ENCODE measurements at places on chromosomes 6 and 20.
A peak's percentile ranks its signal among the peaks of the same experiment; 100 is the strongest.

DNA sequence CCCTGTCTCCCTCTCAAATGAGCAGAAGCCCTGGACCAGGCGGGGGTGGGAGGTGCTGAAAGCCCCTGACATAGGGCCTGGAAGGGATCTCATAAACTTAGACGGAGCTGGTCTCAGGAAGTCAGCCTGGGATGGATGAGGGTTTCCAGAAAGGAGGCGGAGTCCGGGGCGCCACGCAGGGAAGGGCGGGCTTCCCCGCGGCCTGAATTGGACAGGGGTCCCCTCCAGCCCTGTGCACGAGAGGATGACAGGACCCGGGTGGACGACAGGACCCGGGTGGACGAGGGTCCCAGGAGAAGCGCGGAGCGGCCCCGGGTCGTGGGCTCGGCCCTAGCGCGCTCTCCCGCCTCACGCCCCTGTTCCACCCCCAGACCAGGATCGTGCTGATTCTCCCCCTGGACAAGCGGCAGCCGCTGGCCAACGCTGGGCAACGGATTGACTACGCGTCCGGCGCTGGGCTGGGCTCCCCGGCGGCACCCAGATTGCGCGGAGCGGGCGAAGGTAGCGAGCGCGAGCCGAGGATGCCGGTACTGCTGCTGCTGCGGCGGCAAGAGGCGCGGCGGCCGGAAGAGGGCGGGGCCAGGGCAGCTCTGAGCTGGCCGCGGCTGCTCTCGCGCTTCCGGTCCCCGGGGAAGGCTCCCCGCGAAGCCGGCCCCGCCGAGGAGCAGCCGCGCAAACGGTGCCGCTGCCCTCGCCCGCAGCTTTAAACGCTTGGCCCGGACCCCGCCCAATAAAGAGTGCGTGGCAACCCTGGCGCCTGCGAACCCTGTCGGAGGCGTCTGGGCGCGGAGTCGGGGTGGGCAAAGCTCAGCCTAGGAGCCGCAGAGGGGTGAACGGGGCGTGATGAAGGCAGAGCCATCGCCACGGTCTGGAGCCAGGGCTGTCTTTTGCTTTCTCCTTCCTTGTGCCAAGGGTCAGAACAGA is 1.3 kb downstream of the C20orf144 start:
- DNase-seq: peak; percentile 82

DNA sequence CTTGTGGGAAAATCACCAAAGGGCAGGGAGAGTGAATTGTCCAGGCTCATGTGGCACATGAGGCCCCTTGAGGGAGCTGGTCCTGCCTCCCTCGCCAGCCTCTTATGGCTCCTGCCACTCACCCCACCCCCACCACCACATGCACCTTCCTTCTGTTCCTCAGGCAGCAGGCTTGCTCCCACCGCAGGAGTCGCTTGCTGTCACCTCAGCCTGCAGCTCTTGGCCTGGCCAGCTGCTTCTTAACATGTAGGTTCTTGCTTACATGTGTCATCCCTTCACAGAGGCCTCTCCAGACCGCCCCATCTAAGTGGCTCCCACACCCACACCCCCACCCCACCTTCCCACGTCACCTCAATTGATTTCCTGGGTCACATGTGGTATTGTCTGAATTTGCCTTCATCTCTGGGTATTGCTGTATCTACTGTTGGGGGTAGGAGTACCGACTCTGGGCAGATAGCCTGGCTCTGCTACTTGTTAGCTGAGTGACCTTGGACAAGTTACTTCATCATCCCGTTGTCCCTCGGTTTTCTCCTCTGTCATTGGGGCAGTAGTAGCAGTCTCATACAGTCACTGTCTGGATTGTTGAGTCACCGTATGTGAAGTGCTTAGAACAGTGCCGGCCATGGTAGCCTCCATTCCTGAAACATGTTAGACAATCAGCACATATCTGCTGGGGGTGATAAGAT is 41.7 kb downstream of the SLC9A8 start:
- DNase-seq: no peak

DNA sequence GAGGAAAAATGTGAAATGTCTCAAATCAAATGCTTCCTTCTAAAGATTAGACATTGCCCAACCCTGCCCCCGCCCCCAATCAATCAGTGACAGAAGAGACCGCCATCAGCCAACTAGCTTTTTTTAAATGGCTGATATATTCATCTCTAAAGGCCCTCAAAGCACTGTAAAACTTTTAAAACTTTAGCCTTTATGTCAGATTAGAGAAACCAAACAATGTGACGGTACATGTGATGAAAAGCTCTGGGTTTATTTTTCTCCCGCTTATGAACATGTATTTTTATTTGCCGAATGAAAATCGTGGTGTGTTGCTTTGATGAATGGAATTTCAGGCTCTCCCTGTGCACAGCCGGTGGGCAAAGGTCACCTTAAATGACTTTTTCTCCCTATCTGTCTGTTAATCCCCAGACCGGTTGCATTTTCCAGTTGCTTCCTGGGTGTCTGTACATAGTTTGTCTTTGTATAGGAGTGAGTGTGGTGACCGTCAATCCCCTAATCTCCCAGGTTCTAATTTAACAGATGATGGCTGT is 38.5 kb downstream of the TBC1D7 start:
- DNase-seq: no peak

DNA sequence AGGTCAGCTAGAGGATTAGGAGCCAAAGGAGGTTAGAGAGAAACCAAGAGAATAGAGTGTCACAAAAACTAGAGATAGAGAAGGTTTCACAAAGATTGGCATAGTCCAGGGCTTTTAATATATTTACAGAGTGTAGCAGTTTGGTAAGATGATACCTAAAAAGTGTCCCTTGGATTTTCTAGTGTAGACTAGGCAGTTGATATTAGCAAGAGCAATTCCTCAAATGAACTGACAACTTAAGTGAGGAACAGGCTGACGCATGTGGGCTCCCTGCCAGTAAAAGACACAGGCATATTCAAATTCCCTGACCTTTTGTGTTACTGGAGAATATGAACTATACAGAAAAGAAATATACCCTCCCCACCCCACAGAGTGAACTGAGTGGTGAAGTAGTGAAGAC is 40.1 kb downstream of the VTA1 start:
- peak; percentile 68 for DNase-seq

DNA sequence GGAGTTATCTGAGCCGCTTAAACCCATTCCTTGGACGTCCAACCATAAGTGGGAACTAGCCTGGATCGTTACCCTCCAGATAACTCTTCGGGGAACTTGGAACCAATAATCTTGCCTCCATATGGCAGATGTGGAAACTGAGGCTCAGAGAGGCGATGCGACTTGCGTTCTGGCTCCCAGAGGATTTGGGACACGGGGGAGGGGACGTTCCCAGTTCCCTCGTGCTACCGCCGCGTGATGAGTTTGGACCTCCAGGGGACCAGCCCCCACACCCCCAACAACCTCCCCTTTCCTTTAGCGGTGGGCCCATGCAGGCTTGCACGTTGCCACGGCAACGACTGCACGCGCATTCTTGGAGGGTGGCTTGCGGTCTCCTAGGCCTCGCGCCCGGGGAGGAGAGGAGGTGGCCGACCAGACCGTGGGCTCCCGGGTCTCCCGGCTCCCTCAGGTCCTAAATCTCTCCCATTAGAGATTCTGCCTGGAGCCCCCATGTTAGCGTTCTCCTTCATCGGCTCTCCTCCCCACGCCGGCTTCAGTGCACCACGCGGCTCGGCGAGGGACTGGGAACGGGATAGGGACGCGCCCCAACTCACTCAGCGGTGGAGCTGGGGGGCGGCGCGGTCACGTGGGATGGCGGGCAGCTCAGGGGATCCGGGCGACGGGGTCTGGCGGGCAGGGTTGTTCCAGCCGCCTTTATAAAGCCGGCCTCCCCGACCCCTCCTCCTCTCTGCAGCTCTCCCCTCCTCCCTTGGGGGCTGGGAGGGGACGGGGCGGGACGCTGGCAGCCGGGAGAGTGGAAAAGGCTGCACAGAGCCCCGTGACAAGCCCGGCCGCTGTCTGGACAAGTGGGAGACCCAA is at the start of gene PLTP:
Gene PLTP, minus strand, starts transcription at position 670 of the 858 bp plus-strand sequence. CDS start 703 bp downstream, outside the sequence.
- peak; percentile 23 for DNase-seq

- peak; percentile 58 for DNase-seq
Measured at GRCh38 chr6:125310994-125311649, 9.4 kb upstream of the HDDC2 start.

GRCh38 chr6:137266309-137266586 is 47.1 kb upstream of the IFNGR1 start:
- DNase-seq: peak; percentile 7

DNA sequence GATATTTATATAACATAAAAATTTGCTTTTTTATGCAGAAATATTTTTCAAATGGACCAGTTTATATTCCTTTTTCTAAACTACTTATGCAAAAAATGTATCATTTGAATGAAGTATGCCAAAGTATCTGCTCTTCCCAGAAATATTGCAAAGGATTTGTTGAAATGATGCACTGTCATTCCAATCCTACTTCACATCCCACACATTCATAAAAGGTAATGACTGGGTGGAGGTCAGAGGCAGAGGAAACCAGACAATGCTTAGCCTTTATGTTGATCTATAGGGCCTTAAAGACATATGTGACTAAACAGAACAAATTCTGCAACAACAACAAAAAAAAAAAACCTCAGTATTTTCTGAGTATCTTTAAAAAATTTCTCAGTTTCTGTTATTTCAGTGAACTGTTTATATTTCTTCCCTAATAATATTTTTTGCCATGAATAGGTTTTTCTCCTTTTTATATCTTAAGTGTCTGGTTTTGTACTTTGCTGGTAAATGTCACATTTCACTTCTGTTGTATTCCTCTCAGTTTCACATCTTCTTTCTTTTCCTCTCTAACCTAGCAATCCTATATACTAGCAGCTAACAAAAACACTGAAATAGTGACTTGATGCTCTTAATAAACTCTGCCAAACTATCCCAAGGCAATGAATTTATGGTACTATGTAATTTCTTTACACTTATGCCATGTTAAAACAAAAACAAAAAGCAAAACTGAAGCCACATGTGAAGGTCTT is 374.1 kb downstream of the BCKDHB start:
- DNase-seq: no peak

DNA sequence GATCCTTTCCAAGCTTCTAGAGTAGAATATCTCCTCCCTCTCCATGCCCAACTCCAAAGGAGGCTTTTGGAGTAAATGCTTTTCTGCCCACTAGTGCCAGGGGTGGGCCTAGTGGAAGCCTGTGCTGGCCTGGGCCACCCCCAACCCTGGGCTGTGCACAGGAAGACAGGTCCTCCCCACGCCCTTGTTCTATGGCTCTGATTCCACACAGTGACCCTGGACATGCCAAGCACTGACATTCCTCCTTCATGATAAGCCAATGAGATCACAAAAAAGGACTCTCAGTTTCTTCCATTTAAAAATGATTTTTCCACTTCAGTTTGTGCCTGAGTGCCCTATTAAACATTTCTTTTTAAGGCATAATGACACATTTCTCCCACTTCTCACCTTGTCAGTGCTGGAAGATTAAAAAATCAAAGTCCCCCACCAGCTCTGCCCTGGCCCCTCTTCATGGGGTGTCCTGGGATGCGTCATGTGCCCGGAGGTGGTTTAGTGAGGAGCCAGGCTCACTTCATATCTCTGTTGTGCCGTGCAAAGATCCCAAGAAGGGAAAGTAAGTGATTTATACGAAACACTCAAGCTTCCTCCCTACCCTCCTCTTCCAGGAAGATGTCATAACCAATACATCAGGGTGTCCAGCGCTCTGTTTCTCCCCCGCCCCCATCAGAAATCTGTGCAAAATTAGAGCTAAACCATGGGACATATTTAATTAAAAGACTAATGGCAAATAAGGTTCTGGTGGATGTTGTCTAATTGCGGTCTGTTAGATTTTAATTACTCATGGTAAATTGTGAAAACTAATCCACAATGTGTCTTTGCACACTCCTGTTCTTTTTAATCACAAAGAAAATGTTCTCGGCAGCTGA is 255.0 kb downstream of the NRN1 start:
- no peak for DNase-seq

DNA sequence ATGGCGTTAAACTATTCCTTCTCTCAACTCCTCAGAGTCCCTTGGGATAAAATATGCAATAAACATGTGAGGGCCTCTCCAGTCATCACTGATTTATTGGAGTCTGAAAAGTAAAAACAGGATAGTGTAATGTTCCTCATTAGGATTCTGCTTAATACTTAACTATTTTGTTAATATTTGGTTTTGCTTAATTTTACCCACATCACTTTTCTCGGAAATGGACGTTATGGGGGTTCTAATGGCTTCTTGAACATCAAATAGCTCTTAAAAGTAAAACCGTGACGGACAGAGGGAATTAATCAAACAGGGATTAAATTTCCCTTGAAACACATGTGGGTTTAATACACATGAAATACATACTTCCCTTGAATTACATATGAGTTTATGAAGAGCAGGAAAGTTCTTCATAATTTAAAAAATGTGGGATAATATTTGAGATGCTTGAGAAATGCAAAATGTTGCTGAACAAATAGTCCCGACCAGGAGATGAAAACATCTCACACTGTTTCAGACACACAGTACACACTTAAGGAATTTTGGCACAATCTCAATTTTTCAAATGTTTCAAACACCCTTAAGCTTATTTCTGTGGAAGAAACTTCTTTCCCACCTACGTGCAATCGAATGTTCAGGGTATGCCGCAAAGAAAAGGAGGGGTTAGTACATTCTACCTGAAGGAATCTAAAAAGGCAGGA is 38.4 kb upstream of the EIF2S2 start:
- no peak for DNase-seq
